Peyer's patch (tissue), 4 donors: ENCODE measurements at places on chromosomes 16 and 17. TPM values are rescaled to one million over a fixed set of nuclear protein-coding genes. Genes with fewer than 3 reads are reported as not detected.

GRCh38 chr17:75783069-75783783 is 1.4 kb upstream of the UNK start:
- no peak for DNase-seq

- DNase-seq = peak; percentile 89
These were observed 24.0 kb downstream of the LIMD2 start for GRCh38 chr17:63675607-63676546.

GRCh38 chr16:50152351-50152806 is 727 bp upstream of the TENT4B start:
- DNase-seq = peak; percentile 81

Gene LGALS9C
- 15.3 TPM for total RNA-seq

DNA sequence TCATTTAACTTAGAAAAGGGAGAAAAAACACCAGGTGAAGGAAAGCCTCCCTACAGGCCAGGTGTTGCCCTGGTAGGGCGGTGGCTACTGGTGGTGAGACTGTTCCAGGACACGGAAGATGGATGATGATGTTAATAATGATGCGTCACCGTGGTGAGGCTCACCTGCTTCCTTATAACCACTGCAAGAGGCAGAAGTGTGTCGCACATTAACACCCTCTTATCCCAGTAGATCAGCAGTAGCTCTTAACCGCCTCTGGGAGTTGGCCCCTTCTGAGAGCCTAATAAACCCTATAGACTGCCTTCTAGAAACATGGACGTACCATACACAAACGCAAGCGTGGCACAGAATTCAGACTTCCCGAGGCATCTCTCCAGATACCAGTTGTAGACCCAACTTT is 7.8 kb downstream of the BFAR start:
- peak; percentile 85 for DNase-seq
